HCT116 (cell line): ENCODE measurements at places on chromosomes 2 and 18.
A peak's percentile ranks its signal among the peaks of the same experiment; 100 is the strongest.

- DNase-seq: no peak
Observed at GRCh38 chr18:58128381-58129374, 84.7 kb downstream of the NEDD4L start.

- no peak for DNase-seq
Observed at GRCh38 chr2:157172866-157173578, 84.5 kb upstream of the GALNT5 start.

GRCh38 chr2:204109681-204110080, 173.1 kb downstream of the ICOS start:
- no peak for DNase-seq

DNA sequence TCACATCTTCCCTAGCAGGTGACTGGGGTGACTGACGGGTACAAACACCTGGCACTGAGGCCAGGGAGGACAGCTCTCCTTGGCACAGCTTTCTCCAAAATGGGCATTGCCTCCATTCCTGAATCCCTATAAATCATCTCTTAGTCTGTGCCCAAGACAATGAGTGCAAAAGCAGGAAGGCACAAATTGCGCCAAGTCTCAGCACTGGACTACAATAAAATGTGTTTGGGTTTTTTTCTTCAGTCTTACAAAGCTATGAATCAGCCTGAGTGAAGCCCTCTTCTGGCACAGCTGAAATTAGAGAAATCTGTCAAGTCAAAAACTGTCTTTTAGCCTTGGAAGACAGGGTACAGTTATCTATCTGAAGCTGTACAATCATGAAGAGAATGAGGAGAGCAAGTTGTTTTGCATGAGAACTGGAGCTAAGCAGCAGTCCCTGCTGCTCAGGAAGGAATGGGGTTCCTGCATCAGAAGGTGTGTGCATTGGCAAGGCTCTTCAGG, 90.8 kb downstream of the EPB41L3 start:
- DNase-seq: no peak

DNA sequence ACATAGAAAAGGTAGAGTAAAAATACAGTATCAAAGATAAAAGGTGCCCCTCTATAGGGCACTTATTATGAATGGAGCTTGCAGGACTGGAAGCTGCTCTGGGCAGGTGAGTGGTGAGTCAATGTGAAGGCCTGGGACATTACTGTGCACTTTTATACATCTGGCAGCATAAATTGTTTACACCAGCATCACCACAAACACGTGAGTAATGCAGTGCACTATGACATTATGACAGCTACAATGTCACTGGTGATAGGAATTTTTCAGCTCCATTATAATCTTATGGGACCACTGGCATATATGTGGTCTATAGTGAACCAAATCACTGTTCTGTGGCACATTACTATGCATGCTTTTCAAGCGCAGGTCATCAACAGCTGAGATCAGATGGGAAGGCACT, 48.1 kb downstream of the TPGS2 start:
- DNase-seq: no peak

- DNase-seq: peak; percentile 62
Observed at GRCh38 chr2:38603402-38604290, 918 bp upstream of the HNRNPLL start.

DNA sequence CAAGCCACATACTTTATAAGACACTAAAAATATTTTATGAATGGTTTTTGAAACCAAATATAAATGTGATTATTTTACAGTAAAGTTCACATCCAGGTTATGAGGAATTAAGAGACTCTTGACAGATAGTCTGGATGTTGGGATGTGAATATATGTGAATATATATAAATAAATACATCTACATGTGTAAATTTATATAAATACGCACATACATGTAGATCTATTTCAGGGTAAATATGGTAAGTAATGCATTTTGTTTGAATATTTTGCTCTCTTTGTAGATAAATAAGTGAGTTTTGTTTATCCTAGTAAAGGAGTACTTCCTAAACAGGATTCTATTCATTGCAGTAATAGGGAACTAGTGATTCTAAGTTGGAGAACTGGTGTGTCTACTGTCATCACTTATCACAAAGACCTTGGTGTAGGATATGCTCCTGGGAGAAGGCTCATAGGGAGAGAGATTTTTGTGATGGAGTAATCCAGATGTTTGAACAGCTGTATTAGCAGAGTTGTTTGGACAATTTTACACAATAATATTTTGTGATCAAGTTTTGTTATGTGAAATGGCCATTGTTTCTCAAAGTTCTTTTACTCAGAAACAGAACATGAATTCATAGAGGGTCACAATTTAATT, 60.2 kb upstream of the NT5C1B start:
- DNase-seq: no peak

- DNase-seq: no peak
Observed at GRCh38 chr2:239230318-239231052, 170.3 kb downstream of the HDAC4 start.

- no peak for DNase-seq
Observed at GRCh38 chr2:16655905-16656642, 9.6 kb downstream of the CYRIA start.

DNA sequence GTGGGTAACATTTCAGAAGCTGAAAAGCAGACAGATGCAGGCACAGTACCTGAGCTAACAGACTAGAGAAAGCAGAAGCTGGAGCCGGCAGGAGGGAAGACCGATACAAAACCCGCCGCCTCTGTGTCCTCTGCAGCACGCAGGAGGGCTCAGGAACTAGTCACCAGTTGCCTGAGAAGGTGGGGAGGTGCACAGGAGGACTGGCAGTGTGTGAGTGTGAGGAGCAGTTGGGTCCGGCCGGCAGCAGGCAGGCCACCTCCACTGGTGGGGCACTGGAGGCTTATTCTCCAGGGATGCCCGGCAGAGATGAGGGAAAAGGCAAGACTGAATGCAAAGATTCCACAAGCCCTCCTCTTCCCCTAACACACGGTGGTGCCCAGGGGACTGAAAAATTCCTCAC, 18.2 kb downstream of the ERCC3 start:
- no peak for DNase-seq

DNA sequence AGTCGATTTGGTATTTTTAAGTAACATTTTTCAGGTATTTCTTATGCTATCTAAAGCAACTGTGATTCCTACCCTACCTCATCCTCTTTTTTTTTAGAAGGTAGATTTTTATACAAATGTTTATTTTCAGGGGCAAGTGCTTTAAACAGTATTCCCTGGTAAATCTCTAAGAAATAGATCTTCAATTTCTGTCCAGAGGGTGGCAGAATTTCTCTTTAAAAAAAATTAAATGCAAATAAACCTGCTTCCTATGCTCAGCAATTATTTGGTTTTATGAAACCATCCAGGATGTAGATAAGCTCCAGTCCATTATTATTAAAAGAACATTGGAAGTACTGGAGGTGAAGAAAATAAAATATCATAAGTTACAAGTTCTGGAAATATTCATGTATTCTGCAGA, 191.9 kb downstream of the MYO3B start:
- DNase-seq: peak; percentile 21

GRCh38 chr2:26424221-26424620, 22.5 kb downstream of the DRC1 start:
- no peak for DNase-seq

GRCh38 chr18:68922392-68922791, 124.5 kb downstream of the CCDC102B start:
- no peak for DNase-seq

GRCh38 chr2:11811036-11811654, 64.7 kb downstream of the LPIN1 start:
- no peak for DNase-seq

- DNase-seq: no peak
Observed at GRCh38 chr2:165573534-165574461, 104.3 kb downstream of the CSRNP3 start.

- DNase-seq: no peak
Observed at GRCh38 chr2:129460299-129461198, 518.9 kb upstream of the RAB6C start.

DNA sequence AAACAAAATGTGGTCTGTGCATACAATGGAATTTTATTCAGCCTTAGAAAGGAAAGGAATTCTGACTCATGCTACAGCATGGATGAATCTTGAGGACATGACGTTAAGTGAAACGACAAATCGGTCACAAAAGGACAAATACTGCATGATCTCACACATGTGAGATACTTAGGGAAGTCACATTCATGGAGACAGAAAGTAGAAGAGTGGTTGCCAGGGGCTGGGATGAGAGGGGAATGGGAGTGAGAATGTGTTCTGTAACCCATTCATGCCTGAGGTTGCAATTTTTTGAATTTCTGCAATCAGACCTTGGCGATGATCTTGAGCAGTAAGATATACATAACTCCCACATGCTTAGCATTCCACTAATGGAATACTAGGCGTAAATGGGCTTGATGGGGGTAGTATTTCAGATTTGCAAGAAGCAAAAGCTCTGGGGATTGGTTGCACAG, 22.0 kb downstream of the FHL2 start:
- DNase-seq: no peak

DNA sequence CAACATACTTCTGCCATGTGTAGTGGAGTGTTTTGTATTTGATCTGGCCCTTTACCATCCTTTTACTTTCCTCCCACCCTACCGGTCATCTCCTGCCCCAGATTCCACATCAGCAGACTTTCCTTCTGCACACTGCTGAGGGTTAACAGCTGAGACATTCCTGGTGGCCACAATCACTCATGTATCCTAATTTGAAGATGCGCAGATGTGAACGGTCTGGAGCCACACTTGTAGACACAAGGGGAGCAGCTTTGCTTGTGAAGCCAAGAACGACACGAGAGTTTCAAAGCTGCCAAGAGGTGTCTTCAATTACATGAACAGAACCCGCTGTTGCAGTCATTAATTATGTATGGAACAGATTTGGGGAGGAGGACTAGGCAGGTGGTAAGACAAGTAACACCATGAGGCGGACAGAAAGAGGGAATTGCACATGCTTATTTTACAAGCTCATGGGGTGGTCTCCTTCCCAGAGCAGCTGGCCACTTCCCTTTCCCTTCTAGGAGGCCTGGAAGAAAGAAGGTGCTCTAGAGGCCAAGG, 260.7 kb upstream of the KLHL29 start:
- DNase-seq: no peak

- no peak for DNase-seq
Observed at GRCh38 chr2:195279840-195280427, 377.1 kb upstream of the SLC39A10 start.

GRCh38 chr2:115285416-115285815, 843.0 kb downstream of the DPP10 start:
- DNase-seq: no peak

DNA sequence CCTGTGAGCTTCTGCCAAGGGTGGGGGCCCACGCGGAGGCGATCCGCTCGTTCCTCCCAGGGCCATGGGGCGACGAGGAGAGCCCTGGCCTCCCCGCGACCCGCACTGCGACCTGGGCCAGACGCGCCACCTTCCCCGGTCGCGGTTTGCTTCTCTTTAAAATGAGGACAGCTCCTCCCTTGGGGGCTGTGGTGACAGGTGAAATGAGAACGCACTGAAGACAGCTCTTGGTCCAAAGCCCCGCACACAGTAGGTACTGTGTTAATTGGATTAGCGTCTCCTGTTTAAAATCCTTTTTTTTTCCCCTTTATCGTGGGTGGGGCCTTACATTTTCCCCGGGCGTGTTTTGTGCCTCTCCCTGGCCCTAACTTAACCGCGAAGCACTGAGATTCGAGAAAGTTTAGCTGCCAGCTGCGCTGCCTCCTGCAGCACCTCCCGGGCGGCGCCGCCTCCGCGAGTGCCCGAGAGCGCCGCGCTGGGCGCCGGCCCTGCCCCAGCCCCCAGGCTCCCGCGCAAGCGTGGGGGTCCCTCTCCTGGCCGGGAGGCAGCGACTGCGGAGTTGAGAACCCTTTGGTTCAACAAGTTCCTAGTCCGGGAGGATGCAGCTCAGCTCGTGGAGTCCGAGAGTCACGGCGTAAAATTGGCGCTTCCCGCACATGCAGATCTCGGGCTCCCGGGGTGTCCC, 1.1 kb downstream of the HPCAL1 start:
- no peak for DNase-seq

- DNase-seq: no peak
Observed at GRCh38 chr2:173221937-173222594, 132.6 kb upstream of the CDCA7 start.

DNA sequence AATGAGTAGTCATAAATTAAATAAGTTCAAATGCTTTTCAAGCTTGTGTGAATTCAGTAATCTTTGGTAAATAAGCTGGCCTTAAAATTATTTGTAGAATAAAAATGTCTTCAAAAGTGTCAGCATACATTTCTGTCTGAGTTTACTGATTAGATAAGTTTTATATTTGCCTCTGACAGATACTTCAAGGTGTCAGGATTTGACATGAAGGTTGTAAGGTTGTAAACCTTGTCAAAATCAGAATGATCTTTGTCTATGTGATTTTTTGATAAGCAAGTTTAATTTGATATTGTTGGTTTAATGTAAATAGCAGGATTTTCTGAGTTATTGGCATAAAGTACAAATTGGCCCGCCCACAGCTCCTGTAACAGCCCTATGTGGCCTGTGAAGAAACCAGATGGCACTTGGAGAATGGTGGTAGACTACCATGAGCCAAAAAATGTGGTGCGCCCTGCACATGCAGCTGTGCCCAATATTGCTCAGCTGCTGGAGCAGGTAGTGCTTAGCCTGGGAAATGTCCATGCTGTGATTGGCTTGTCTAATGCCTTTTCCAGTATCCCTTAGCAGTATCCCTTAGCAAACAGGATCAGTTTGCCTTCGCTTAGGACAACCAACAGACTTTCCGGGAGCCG, 188.0 kb upstream of the SPHKAP start:
- DNase-seq: no peak

GRCh38 chr2:19829672-19830071, 72.1 kb downstream of the TTC32 start:
- DNase-seq: no peak

- DNase-seq: no peak
Observed at GRCh38 chr18:42261731-42262130, 306.7 kb downstream of the PIK3C3 start.

DNA sequence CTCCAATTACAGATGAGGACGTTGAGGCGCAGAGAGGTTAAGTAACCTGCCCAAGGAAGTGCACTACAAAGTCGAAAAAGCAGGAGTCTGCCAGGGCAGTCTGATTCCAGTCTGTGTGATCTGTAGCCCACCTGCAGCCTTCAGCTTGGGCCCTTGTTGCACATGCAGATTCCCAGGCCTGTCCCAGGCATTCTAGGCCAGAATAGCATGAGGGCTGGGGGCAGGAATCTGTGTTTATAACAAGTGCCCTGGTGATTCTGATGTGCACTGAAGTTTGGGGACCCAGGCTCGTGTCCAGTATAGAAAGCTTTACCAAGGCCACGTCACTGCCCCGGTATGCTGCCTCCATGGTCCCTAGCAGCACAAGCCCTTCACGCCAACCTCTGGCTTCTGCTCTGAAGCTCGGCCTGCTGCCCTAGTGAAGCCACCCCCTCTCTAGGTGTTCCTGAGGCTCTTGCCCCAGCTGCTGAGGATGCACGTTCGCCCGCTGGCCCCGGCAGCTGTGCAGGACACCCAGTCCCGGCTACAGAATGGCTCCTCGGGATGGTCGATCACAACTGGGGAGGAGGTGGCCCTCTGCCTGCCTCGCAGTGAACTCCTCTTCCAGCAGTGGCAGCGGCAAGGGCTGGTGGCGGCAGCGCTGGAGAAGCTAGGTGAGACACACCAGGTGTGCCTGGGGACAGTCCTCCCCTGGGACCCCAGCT, 4.6 kb downstream of the CHRNG start:
- DNase-seq: no peak
